Cortex of kidney (tissue), 1 donor: ENCODE measurements at places on chromosomes 13 and 19.

- no peak for DNase-seq
Measured at GRCh38 chr13:106835477-106835876, 267.5 kb upstream of the ARGLU1 start.

DNA sequence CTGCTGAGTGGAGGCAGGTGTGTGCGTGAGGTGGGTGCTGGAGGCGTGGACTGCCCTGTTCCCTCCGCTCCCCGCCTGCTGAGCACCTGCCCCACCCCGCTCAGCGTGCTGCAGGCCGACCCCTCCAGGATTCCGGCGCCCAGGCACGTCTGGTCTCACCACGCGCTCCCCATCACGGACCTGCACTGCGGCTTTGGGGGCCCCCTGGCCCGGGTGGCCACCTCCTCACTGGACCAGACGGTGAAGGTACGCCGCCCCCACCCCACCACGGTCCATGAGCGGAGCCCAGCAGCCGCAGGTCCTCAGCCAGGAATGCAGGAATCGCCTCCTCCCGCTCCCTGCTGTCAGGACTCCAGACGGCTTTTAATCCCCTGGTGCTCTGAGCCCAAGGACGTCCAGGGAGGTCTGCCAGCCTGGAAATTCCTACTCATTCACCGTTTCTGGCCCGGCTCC is 6.0 kb downstream of the WDR18 start:
- no peak for DNase-seq

DNA sequence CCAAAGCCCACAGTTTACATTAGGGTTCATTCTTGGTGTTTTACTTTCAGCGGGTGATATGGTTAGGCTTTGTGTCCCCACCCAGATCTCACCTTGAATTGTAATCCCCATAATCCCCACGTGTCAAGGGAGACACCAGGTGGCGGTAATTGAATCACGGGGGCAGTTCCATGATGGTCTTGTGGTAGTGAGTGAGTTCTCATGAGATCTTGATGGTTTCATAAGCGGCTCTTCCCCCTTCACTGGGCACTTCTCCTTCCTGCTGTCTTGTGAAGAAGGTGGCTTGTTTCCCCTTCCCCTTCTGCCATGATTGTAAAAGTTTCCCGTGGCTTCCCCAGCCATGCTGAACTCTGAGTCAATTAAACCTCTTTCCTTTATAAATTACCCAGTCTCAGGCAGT is 12.0 kb downstream of the FPR2 start:
- no peak for DNase-seq

DNA sequence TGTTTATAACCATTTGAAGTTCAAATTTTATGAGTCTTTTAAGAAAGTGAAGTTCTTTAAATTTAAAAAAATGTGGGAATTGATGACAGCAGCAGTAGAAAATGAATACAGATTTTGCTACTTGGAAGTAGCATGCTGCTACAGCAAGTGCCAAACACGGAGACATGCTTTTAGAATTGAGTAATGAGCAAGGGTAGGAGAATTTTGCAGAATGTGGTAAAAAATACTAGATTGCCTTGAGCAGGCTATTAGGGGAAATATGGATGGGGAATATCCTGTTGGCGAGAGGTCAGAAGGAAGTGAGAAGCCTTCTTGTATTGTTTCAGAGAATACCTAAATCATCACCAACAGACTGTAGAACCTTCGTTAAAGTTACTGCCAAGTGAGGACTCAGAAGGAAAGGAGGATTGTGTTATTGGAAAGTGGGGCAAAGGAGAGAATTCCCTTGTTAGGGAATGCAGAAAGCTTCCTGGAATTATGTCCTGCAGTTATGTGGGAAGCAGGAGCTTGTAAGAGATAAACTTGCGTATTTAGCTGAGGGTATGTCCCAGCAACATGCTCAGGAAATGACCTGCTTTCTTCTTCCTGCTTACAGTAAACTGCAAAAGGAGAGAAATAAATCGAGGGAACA is 32.4 kb upstream of the OXGR1 start:
- DNase-seq: no peak

DNA sequence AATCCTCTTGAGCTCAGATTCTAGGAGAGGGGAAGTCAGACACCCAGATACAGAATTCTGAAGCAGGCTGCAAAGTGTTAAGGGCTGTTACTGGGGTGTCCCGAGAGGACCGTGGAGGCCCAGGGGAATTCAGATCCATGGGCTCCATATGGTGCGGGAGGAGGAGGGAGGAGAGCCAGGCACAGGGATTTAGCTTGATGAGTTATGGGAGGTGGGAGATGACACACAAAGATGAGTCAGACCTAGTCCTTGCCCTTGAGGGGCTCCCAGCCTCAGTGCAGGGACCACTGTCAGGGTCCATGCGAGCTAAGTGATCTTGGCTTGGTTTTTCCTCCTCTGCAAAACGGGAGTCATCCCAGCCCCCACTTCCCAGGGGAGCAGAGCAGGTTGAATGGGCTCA is 14.4 kb upstream of the GIPR start:
- no peak for DNase-seq

DNA sequence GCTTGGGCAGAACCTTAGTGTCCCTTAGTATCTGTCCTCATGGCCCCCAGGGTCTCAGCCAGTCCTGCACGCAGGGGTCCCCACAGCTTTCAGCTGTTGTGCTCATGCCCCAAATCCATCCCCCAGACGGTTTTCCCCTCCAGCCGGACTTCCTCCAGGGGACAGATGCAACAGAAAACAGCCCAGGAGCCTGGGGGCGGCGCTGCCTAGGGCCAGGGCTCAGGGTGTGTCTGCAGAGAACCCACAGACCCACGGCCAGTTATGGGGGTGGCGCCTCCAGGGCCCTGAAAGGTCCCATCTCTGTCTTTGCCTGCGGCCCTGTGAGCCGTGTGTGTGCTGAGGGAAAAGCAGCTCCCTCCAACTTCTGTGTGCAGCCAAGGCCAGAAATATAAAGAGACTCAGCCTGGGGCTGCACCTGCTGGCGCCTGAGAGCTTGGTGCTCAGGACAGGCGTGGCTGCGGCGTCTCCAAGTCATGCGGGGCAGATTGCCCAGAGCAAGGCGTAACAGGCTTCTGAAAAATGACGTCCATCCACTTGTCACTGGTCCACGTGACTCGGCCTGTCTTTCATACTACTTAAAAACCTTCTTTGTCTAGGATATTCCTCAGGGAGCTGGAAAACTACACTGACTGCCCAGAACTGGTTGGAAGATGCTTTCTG is 22.1 kb upstream of the F7 start:
- DNase-seq: no peak

DNA sequence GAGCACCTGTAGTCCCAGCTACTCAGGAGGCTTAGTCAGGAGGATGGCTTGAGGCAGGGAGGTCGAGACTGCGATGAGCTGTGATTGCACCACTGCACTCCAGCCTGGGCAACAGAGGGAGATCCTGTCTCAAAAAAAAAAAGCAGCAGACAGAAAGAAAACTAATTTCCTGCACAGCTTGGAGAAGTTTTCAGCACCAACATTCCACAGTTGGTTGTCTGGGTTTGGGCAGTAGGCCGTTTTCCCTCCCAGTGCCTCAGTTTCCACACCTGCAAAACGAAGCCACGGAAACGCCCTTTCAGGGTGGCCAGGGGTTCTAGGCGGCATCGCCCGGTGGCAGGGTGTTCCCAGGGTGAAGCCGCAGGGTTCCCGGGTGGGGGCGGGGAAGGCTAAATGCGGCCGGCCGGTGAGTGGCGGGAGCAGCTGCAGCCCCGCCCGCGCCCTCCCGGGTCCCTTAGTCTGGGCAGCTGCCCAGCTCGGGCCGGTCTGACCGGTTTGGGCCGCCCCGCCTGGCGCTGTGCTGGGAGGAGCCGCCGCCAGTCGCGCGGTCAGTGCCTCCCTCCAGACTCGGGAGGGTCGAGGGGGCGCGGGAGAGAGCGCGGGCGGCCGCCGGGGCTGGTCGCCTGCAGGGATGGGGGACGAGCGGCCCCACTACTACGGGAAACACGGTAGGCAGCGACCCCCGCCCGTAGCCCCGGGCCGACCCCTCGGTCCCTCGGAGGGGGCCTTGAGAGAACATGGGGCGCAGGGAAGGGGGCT is at the start of gene SLC44A2:
SLC44A2 (plus strand) TSS at position 551 of the 759 bp plus-strand sequence; CDS start at position 632, 81 bp downstream.
- DNase-seq: no peak

DNA sequence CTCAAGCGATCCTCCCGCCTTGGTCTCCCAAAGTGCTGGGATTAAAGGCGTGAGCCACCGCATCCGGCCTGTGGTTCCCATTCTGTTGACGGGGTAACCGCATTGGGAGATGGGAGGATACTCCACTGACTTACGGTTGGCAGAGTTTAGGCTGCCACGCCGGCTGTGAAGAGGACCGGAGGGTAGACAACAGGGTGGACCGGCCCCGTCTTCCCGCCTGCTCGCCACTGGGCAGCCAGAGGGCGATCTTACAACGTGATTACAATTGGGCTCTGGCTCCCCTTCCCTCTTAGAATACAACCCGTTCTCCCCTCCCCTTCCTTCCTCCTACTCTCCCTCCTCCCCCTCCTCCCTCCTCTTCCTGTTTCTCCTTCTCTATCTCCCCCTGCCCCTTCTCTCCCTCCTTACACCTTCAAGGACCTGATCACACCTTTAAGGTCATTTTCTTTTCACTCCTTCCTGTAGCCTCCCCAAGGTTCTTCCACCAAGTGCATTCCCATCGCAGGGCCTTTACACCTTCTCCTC is 957 bp upstream of the CCDC194 start:
- no peak for DNase-seq
